ENCODE measurements at places on chromosomes 1 and 21. TPM values are rescaled to one million over a fixed set of nuclear protein-coding genes. Genes with fewer than 3 reads are reported as not detected.

LIPI gene
- not detected for polyA plus RNA-seq

KRTAP11-1 gene
- not detected for polyA plus RNA-seq

IVL gene
- polyA plus RNA-seq: not detected

BEND5 gene
- polyA plus RNA-seq: 2.8 TPM

TRIM58 gene
- polyA plus RNA-seq: 0.11 TPM

IGFN1 gene
- polyA plus RNA-seq: 13.3 TPM

CACNA1S gene
- not detected for polyA plus RNA-seq

IGSF3 gene
- polyA plus RNA-seq: 1.9 TPM

OBSCN gene
- 7.9 TPM for polyA plus RNA-seq

KRTAP23-1 gene
- polyA plus RNA-seq: not detected

PADI1 gene
- 0.21 TPM for polyA plus RNA-seq

All from adipose tissue (tissue), 3 donors.